ENCODE measurements at places on chromosomes 2 and 18.

GRCh38 chr2:120394764-120395163, 48.8 kb downstream of the INHBB start:
- DNase-seq = no peak

GRCh38 chr2:58447586-58447985, 206.5 kb upstream of the FANCL start:
- DNase-seq = no peak

- DNase-seq = no peak
Measured at GRCh38 chr2:196171946-196172345, 568 bp upstream of the STK17B start.

- DNase-seq = peak; percentile 67
Measured at GRCh38 chr18:36095936-36096519, 28.7 kb upstream of the RPRD1A start.

DNA sequence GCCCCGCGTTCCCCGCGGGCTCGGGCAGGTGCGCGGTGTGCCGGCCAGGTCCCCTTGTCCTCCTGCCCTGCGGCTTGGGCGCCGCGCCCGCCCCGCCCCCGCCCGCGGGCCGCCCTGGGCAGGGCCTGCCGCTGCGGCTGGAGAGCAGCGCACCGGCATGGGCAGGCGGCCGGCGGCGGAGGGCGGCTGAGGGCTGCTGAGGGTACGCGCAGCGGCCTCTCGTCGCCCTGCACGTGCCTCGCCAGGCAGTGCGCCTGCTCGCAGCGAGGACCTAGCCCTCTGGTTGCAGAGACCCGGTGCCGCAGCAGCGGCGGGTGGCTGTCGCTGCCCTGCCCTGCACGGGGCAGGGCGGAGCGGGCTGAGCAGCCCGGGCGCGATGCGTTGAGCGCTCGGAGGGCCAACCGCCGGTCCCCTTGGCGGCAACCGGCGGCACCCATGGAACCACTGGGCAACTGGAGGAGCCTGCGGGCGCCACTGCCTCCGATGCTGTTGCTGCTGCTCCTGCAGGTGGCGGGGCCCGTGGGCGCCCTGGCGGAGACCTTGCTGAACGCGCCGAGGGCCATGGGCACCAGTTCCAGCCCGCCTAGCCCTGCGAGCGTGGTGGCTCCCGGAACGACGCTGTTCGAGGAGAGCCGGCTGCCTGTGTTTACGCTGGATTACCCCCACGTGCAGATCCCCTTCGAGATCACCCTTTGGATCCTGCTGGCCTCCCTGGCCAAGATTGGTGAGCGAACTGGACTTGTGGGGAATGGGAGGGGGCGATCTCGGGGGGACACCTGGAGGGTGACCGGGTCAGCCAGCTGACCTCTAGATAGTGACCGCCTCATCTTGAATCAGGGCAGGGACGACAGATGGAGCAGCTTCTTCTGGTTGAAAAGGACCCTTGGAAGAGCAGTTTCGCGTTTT, at the start of gene SLC9A2:
Gene SLC9A2 (plus strand): TSS at position 140 of the 906 bp plus-strand sequence. CDS start 296 bp downstream, at position 436.
- DNase-seq = peak; percentile 89

GRCh38 chr2:31828891-31829290, 181.9 kb downstream of the MEMO1 start:
- no peak for DNase-seq

DNA sequence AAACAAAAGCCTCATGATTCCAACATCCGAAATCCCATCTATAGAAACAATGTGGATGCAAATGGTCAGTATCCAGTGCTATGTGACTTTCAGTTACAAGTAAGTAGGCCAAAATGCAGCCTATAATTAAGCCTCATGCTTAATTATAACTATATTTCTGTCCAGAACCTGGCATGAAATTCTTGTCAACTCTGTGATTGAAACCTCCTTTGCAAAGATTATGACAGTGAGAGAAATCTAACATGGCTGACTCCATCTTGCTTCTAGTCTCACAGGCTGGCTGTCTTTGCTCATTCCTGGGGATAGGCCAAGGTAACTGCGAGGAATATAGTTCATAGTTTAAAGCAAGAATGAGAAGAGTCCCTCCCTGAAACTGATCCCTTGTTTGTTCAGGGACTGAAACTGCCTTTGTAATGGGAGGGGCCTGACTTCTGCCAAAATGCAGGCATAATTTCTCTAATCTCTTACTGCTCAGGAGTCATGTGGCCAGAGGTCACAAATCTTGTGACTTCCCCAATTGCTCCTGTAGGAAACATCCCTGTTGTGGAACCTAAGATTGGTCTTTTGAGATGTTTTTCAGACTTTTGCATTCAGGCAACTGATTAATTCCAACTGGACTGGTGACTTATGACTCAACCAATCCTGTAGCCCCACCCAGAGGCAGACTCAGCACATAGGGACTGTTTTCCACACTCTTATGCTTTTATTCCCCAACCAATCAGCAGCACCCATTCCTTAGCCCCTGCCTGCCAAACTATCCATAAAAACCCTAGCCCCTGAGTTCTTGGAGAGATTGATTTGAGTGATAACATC, 84.5 kb upstream of the TLK1 start:
- no peak for DNase-seq

GRCh38 chr18:12604445-12605007, 53.4 kb downstream of the SPIRE1 start:
- no peak for DNase-seq

DNA sequence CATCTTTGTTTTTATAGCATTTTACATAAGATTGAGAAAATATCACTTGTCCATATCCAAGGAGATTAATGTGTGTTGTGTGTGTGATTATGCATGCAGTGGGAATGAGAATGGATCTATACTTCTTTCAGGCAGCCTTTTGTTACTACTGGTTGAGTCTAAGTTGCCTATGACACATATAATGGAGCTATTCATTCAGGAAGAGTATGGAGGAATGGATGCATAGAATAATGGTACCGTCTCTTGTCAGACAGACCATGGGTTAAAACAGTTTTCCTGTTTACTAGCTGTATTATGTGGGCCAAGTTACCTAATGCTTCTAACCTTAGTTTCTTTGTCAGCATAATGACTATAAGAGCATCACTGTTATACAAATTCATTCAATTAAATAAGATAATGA, 155.4 kb upstream of the KYNU start:
- DNase-seq = no peak

DNA sequence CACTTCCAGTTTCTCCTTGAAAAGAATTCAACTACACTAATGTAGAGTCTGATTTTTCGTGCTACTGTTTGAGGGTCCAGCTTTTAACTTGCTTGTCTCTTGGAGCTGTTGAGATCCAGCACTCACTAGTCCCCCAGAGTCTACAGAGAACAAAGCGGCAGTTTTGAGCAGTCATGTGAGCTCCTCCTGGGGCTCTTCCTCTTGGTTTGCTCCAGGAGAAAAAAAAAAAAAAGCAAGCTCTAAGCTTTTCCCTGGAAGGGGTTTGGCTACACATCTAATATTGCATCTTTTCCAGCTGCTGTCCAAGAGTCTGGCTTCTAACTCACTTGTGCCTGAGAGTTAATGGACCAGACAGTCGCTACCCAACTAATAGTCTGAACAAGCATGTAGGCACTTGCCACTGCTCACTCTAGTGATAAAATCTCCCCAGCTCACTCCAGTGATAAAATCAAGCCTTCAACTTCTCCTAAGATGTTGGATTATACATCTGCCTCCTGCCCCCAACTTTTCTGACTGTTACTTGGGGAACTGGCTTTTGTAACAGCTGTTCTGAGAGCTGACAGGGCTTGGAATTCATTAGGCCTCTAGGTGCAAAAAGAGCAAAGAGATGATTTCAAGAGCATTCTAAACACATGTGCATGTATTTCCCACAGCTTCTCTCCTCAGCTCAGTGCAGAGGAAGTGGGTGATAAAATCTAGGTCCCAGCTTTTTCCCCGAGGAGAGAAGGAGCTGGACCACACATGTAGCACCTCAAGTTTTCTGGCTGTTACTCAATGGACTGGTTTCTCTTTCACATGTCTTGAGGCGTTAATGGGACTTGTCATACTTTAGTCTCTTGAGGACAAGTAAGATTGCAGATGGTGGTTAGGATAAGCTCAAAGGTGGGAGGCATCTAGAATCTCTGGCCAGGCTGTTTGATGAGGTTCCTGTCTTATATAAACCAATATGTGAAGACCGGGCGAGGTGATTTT, 750.5 kb downstream of the LRP1B start:
- DNase-seq = peak; percentile 5

DNA sequence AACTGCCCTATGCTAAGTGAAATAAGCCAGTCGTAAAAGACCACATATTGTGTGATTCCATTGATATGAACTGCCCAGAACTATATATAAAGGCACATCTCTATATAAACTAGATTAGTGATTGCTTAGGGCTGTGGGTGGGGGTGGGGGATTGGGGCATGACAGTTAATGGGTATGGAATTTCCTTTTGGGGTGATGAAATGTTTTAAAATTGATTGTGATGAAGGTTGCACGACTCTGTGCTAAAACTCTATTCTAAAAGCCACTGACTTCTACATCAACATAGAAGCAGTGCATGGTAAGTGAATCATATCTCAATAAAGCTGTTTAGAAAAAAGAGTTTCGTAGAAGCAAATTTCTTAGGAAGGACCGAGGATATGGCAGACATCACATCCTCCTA, 53.0 kb downstream of the CDCA7 start:
- no peak for DNase-seq

DNA sequence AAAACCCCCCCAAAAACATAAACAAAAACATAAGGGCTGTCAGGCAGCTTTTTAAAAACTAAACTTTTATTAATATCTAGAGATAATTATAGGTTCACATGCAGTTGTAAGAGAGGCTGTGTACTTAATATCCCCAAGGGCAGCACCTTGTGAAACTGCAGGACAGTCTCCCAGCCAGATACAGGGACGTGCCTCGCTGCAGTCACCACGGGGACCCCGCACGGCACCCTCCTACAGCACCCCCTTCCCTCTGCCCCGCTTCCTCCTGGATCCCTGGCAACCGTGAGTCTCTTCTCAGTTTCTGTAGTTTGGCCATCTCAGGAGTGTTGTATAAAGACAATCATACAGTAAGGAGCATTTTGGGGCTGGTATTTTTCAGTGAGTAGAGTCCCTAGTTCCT, 6.8 kb upstream of the COLEC11 start:
- no peak for DNase-seq

DNA sequence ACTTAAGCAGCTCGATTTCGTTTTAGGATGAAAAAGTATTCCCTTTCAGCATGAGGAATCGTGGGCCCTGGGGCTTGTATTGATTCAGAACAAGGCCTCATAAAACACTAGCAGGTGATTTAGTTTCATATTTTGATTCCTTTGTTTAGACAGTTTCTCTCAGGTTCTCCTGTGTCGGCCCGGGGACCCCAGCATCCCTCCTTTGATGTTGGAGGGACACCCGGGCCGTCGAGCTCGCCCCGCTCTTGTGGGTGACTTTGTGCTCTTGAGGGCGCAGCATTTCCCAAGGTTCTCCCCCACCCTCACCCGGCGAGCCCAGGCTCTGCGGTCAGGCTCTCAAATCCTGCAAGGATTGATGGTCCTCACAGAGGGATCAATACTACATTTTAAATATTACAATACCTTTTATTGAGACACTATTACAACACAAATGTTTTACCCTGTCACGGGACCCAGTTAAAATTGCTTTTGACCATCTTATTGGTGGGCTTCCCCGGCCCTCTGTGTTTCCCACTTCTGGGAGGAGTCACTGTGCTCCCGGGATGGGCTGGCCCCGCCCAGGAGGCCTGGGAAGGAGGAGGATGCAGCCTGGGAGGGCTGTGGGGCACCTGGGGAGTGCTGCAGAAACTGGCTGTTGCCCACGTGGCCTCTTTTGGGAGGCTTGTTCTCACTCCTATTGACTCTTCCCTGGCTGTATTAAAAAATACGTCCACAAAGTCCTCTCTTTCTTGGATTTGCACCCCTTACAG, 222.6 kb downstream of the INSIG2 start:
- DNase-seq = peak; percentile 54

DNA sequence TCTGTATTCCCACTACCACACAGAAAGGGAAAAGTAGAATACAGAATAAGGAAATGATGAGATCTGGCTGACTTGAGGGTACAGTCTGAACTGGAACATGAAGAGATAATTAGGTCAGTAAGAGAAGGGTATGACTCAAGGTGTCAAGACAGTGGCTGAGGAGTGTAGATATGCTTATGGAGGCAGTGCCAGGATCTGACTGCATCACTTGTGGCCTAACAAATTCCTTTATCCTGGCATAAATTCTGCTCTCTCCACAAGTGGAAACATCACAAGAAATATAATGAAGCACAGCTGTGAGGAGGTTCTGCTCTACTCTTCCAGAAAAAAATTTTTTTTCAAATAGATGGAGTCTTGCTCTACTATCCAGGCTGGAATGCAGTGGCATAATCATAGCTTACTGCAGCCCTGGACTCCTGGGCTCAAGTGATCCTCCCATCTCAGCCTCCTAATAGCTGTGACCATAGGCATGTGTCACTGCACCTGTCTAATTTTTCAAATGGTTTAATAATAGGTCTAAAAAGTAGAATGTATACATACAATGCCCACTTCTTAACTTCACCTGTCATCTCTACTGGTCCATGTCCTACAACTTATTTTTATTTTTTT, 85.3 kb downstream of the C2orf74 start:
- DNase-seq = no peak

Data from neural progenitor cell (in vitro differentiated cells).